Caco-2 (cell line): ENCODE measurements at places on chromosomes 1 and 21.

- no peak for DNase-seq
Measured at GRCh38 chr1:178566187-178566586, 53.3 kb downstream of the TEX35 start.

DNA sequence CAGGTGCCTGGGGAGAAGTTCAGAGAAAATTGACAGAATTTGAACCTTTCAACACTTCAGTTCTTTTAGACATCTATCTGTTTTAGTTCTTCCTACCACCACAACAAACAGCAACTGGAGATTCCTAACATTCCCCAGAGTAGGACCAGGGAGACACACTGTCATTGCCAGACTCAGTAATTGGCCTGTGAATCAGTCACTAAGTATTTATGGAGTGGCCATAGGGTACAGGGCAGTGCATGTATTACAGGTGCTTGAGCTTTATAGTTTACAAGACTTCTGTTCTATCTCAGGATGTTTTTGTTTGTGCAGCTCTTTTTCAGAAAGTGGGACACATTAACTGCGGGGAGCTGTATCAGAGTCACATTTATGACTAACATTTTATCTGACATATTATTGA, 1.7 kb downstream of the CDC14A start:
- peak; percentile 50 for DNase-seq

DNA sequence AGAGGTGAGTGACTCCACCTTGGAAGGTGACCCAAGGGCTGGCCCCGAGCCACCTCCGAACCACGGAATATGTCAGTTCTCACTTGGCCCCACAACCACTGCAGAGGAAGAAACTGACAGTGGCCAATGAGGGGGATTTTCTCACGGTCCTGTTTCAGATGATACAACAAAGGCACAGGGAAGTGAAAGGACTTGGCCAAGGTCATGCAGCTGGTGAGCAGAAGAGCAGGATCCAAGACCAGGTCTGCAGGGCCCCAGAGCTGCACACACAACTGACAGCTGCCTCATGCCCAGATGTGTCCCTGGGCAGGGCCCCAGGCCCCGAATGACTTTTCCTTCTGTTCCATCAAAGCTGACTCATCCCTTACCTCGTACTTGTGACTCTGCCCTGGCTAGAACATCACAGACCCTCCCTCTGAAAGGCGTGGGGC, 25.8 kb upstream of the EVA1B start:
- DNase-seq: no peak

DNA sequence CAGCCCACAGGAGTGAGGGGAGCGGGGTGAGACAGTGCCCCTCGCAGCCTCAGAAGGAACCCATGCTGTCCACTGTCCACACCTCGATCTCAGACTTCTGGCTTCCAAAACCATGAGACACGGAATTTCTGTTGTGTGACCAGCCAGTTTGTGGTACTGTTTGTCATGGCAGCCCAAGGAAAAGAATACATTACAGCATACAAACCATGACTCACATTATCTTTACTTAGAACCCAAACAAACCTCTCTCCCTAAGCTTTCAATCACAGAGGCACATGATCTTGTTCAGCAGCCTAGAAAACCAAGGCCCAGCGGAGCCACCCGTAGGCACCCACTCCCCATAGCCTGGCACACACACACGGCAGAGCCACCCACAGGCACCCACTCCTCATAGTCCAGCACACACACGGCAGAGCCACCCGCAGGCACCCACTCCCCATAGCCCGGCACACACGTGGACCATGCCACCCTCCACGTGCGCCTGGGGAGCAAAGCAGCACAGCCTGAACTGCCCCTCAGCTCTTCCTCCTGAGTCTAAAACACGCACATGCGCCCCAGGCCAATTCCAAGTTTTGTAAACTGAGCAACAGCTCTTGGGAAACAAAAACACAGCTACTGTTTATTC, 458 bp upstream of the KRTAP10-4 start:
- no peak for DNase-seq

GRCh38 chr1:79945391-79945790, 938.9 kb upstream of the ADGRL4 start:
- no peak for DNase-seq

GRCh38 chr1:204396015-204396583, 15.5 kb downstream of the PPP1R15B start:
- DNase-seq: no peak

- no peak for DNase-seq
Measured at GRCh38 chr1:242178924-242179708, 180.2 kb upstream of the MAP1LC3C start.

GRCh38 chr1:52634111-52634510, 1.1 kb downstream of the SHISAL2A start:
- no peak for DNase-seq

DNA sequence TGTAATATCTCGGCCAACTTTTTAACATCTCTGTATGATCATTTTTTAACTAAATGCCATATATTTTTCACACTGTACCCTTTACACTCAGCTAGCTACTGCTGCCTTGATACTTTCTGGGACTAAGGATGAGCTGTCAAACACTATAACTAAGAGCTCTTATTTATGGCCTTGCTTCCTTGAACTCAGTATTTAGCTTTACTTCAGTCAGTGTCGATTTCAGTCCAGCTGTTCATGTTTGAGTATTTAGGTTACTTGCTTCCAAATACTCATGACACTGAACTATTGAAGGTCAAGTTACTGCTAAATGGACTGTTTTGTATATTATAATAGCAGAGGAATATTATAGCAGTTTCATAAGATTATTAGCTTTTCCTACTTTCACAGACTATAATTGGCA, 25.9 kb upstream of the USP25 start:
- no peak for DNase-seq

DNA sequence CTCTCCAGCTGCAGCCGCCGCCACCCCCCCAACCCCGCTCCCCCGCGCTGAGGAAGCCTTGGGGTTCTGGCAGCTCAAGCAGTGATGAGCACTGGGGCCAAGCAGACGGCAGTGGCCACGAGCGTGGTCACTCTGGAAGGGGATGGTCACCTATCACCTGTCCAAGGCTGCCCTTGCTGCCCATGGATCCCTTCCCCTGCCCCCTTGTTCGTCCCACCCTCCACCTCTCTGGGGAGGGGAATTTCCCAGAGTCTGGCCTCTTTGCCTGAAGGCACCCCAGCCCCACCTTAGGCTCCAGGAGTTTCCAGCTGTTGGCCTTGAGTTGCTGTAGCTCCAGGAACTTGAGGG, 7.2 kb upstream of the SMIM12 start:
- no peak for DNase-seq

GRCh38 chr1:182244451-182244850, 147.1 kb downstream of the GLUL start:
- peak; percentile 55 for DNase-seq

- DNase-seq: no peak
Measured at GRCh38 chr1:52153898-52154297, 12.0 kb downstream of the ZFYVE9 start.

DNA sequence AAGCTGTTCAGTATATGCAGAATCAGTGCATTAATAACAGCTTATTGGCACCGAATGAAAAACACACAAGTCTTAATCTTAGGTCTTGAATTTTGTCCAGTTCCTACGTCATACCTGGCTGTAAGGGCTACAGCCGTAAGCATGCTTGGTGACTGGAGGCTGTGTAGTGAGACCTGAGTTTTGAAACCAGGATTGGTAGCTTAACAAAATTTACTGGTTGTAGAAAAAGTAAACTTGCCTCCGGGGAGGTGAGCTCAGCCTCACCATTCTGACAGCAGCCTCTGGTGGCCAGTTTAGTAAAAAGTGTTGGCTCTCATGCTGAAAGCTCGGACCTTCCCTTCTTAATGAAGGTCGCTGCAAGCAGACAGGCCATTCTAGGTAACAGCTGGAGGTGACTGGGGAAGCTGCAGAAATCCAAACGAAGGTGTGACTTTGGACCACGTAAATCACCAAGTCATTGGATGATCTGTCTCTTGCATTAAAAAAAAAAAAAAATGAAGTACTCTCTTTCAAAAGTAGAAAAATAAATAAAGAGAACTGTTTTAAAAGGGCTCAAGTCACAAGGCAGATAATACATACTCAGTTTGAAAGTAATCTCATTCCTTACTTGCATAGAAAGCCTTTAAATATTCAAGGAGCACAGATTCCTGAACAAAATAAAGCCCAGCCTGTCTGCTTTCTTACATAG, 48.9 kb downstream of the HLCS start:
- peak; percentile 60 for DNase-seq

- no peak for DNase-seq
Measured at GRCh38 chr1:205004351-205004750, 38.7 kb upstream of the CNTN2 start.

- DNase-seq: no peak
Measured at GRCh38 chr1:13951793-13952751, 252.1 kb downstream of the PRDM2 start.

DNA sequence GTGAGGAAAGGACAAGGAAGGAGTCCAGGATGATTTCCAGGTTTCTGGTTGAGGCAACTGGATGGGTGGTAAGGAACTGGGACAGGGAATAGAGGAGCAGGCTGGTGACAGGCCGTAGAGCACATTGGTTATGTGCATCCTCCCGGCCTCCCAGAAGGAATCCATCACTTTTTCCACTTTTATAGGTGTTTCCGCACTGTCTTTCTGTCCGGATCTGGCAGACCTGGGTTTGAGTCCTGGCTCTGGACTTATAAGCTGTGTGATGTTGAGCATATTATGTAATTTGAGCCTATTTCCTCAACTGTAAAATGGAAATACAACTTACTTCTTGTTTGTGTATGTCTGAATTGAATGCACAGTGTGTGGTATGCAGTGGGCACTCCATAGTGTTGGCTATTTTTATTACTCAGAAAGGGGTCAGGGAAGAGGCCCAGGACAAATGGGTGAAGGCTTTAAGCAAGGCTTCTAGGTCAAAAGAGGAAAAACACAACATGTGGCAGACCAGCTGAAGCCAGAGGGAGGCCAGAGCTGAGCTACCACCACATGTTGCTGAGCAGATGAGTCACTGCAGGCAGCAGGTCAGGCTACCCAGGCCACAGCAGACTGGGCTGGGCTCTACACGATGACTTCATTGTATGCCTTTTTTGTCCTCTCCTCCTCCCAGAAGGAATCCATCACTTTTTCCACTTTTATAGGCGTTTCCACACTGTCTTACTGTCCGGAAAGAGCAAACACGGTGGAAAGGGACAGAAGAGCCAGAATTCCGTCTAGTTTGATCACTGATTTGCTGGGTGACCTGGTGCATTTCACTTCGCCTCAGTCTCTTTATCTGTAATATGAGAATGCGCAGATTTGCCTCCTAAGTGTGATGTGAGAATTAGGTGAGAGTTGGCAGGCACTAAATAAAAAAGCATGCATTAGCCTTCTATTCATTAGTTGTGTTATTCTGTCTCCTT, 791 bp upstream of the MAST2 start:
- peak; percentile 67 for DNase-seq

DNA sequence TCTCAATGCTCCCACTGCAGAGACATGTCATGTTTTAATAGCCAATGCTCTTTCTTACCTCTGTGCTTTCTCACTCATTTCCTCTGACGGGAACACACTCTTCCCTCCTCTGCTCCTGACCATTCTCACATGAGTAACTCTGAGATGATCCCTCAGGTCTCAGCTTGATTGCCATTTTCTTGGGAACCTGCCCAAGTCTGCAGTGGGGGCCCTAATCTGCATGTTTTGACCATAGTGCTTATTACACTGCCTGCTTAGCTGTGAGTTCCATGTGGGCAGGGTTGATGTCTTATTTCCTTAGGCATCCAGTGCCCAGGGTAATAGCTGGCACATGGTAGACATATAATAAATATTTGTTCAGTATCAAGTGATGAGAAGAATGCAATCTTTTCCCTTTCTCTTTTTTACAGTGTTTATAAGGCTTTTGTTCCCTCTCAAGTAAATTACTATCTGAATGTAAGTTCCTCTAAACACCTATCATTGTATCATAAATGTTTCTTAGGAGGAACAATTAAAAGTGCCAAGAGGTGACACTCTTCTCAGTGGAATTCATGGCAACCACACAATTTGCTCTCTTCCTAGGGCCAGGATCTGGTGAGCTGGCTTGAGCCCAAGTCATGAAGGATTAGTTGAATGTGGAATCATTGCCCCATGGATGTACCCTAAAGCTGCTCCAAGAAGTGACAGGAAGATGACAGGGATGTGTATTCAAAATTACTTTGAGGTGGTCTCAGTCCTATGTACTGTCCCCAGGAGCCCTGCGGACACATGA, 485.4 kb upstream of the USP24 start:
- no peak for DNase-seq

DNA sequence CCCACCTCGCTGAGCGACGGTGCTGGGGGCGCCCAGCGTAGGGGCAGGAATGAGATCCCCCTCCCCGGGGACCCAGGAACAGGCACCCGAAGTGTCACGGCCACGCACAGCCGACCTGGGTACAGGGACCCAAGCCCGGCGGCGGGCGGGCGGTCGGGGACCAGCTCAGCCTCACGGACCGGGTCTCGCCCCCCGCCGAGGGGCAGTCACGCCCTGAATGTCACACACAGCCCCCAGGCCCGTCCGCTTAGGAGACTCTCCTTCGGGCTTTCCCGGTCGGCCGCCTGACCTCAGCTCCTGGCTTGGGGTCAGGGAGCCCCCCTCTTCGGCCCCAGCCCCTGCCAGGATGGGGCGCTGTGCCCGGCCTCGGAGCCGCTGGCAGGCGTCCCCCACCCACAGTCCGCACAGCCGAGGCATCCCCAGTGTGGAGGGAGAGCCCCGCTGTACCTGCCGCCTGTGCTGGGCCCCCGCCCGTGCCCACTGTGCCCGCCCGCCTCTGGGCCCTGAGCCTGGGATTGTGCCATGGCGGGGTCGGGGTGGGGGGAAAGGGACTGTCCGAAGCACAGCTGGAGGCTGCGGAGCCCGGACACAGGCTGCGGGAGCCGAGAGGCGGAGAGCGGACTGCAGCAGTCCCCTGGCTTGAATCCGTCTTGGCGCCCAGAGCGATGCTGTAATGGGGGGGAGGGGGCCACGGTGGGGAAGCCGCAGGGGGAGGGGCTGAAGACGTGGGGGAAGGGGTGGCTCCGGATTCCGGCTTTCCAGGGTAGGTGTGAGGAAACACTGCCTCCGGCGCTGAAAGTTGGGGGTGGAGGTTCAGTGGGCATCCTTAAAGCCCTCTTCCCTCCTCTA, 627 bp upstream of the DLGAP3 start:
- no peak for DNase-seq

GRCh38 chr21:17536381-17536780, 23.5 kb downstream of the CXADR start:
- no peak for DNase-seq

GRCh38 chr1:13809461-13810159, 109.6 kb downstream of the PRDM2 start:
- no peak for DNase-seq

GRCh38 chr1:69438056-69438795, 129.5 kb upstream of the LRRC7 start:
- DNase-seq: no peak
